ENCODE measurements at places on chromosomes 1 and 21.
A peak's percentile ranks its signal among the peaks of the same experiment; 100 is the strongest.

- no peak for DNase-seq
Measured at GRCh38 chr1:230170153-230170547, 103.1 kb downstream of the GALNT2 start.

DNA sequence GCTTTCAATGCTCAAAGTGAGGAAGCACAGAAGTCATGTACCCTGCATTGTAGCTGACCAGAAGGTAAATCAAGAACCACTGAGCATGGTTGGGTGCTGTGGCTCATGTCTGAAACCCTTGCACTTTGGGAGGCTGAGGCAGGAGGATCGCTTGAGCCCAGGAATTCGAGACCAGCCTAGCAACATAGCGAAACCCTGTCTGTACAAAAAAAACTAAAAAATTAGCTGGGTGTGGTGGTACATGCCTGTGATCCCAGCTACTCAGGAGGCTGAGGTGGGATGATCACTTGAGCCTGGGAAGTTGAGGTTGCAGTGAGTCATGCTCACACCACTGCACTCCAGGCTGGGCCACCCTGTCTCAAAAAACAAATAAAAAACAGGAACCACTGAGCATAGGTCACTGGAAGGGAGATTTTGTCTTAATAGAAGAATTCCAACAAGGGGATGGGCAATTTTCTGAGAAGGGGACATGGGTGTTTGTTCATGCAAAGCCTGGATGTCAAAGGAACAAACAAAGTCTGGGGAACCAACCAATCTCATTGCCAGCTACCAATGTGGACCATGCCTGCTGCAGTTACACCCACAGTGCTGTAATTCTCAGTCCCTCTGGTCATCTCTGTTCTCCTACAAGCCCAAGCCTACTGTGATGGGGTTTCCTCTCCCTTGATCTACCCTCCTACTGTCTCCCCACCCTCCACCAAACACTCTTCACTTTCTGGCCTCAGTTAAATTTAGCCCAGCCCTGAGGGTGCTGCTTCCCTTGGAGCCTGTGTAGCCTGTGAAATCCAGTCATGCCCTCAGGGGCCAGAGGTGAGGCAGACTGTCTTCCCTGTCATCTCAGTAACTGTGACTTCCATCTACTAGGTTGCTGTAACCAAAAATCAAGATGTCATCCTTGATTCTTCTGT is 47.9 kb downstream of the ELF3 start:
- no peak for DNase-seq

GRCh38 chr1:187042538-187042937 is 213.8 kb downstream of the PLA2G4A start:
- DNase-seq: no peak

GRCh38 chr1:178107823-178108222 is 13.9 kb downstream of the RASAL2 start:
- DNase-seq: no peak

GRCh38 chr1:151822404-151822803 is 9.2 kb downstream of the RORC start:
- peak; percentile 29 for DNase-seq

- no peak for DNase-seq
Measured at GRCh38 chr1:63797056-63797726, 23.4 kb downstream of the ROR1 start.

GRCh38 chr1:91091812-91092211 is 70.0 kb upstream of the ZNF644 start:
- no peak for DNase-seq

DNA sequence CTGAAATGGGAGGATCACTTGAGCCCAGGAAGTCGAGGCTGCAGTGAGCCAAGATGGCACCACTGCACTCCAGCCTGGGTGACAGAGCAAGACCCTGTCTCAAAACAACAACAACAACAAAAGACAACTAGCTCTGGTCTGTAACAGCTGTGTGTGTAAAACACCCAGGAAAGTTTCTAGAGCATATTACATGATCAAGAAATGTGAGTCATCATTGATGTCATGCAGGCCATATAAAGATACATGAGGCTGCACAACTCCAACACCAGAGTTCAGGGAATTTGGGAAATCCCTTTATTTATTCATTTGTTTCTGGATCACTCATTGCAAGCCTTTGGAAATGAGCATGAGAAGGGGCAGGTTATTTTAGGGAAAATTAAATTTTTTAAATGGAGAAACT is 50.3 kb upstream of the CTPS1 start:
- DNase-seq: no peak

GRCh38 chr1:169426174-169426705 is 1.0 kb downstream of the CCDC181 start:
- DNase-seq: no peak

- no peak for DNase-seq
Measured at GRCh38 chr1:159152031-159152430, 19.4 kb upstream of the CADM3 start.

GRCh38 chr1:185559151-185559550 is 175.0 kb upstream of the HMCN1 start:
- no peak for DNase-seq

- DNase-seq: no peak
Measured at GRCh38 chr1:102799496-102799895, 308.8 kb downstream of the COL11A1 start.

DNA sequence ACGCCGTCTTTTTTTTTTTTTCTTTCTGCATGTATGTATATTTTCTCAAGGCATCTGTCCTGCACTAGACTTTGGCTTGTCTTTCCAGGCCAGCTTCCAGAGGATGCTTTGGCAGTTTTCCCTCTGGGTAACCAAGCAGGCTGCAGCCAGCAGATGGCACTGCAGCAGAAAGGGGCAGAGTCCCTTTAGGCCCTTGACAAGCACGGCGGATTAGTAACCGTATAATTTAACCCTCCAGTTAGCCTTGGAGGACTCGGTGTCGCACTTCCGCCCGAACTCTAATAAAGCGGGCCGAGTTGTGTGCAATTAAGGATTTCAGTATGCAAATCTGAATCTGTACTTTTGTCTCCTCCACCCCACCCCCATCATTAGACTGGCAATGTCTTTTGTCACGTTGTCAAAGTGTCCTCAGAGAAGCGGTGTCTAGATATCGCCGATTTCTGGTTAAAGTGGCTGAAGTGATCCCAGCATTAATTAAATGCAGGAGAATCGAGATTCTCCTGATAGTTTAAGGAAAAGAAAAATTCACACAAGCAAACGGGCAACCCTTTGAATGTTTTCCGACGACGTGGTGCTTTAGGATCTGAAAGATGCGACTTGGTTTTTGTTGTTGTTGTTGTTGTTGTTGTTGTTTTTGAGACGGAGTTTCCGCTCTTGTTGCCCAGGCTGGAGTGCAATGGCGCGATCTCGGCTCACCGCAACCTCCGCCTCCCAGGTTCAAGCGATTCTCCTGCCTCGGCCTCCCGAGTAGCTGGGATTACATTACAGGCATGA is 1.1 kb upstream of the TMEM167B start:
- DNase-seq: no peak

DNA sequence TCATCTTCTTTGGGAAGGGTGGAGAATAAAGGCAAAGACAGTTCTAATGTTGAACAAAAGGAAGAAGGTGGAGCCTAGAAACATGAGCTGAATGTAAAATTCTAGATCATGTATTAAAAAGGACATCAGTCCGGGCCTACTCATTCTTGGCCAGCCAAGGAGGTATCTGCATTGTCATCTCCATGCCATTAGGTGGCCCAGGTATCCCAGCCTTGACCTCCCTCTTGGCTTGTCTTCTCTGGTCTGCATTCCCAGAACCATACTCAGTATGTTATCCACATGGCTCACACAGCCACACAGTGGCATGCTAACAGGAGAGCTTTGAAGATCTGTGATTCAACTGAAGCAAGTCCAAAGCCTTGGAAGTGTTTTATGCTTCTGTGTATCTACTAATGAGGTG is 369.8 kb upstream of the KAZN start:
- no peak for DNase-seq

- no peak for DNase-seq
Measured at GRCh38 chr1:173302890-173303829, 96.0 kb upstream of the TNFSF4 start.

DNA sequence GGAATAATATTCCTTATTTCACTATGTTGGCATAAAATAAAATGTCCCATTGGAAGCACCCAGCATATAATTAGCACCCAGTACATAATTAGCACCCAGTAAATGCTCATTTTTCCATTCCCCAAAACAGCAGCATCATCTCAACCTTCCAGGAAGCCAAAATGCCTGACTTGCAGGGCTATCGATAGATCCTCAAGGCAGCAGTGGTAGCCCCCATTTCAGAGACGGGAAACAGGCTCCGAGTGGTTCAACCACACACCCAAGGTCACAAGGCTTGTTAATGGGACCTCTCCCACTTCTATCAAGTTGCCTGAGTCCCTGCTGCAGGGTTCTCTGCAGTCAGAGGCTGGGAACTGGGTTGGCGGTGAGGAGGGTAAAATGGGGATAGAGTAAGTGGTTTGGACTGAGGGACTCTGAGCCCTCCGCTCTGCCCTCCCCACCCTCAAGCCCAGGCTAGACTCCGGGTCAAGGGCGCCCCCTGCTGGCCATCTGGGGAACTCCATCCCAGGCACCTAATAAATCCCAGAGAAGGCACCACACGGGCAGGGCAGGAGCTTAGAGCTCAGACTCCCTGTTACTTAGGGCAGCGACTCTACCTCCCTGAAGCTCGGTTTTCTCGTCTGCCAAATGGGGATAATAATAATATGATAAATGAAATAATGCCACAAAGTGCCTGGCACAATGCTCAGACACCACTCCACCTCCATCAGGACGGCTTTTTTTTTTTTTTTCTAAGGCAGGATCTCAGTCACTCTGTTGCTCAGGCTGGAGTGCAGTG is 21.9 kb upstream of the LAPTM5 start:
- DNase-seq: peak; percentile 87

DNA sequence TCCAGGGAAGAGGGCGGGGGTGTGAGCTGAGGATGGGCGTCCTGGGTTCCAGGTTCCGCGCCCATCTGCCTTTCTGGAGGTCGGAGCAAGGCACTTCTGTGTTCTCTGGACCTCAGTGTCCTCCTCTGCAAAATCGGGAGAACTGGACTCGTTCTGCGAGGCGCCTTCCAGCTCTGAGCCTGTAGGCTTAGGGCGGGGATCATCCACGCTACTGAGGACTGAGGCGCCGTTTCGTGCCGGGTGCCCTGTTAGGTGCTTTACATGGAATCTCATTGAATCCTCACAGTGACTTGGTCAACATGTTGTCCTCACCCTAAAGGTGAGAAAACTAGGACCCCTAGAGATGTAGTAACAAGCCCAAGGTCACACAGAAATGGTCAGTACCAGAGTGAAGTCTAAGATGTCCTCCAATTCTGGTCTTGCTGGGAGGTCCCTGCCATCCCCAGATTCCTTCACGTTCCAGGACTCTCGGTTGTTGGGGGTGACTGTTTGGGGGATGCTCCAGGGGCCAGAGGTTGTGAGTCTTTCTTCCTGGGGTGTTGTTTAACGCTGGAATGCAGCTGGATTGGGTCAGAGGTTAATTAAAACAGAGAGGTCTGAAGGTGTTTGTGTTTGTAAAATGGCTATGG is 677 bp downstream of the PRKAA2 start:
- DNase-seq: no peak

GRCh38 chr1:89211035-89211634 is 12.4 kb upstream of the GBP4 start:
- DNase-seq: no peak

Measured in stimulated activated CD4-positive, alpha-beta T cell treated with anti-CD3 and anti-CD28 coated beads, Interleukin-1b, Interleukin-23, amount 100 ng/mL, for 1 hour (primary cell).